Activated CD4-positive, CD25-positive, alpha-beta regulatory T cell (primary cell): ENCODE measurements at places on chromosomes 3 and 15.

DNA sequence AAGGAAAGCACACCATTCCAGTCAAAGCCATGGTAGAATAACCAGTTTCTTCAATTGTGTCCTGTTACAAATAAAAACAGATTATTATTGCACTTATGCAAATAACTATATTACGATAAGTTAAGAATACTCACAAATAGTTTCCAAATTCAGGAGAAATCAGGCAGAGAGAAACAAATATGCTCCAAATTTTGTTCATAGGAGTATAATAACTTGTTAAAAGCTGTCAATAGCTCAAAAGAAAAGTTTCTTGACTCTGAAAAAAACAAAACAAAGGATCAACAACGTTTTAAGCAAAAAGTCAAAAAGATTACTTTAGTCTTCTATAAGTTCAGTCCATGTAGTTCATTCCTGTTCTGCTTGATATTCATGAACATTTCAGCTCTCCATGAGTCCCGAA, 59.7 kb upstream of the BDH1 start:
- DNase-seq: no peak

DNA sequence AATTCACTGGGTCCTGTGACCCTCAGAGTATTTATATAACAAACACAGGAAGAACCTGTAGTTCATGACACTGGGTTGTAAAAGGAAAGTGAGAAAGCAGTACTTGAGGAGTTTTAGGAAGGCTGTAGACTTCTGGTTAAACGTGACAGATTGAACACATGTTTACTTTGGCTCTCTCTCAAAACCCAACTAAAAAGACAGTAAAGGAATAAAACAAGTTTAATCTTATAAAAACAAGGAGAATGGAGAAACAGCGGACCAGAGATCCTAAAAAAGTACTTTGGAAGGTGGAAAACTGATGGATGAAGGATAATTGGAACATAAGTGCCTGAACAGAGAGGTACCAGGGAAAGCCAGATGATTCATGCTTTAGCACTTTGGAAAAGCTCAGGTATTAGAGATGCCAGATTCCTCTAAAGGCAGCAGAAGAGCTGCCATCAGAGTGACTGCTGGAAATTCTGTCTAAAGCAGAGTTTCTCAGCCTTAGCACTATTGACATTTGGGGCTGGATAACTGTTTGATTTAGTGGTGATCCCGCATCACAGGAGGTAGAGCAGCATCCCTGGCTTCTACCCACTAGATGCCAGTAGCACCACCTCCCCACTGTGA, 182.9 kb upstream of the RORA start:
- DNase-seq: no peak

- DNase-seq: peak; percentile 4
These were observed 1.2 kb upstream of the LCTL start for GRCh38 chr15:66566963-66567531.

GRCh38 chr3:140189267-140189666, 254.3 kb downstream of the CLSTN2 start:
- DNase-seq: no peak

DNA sequence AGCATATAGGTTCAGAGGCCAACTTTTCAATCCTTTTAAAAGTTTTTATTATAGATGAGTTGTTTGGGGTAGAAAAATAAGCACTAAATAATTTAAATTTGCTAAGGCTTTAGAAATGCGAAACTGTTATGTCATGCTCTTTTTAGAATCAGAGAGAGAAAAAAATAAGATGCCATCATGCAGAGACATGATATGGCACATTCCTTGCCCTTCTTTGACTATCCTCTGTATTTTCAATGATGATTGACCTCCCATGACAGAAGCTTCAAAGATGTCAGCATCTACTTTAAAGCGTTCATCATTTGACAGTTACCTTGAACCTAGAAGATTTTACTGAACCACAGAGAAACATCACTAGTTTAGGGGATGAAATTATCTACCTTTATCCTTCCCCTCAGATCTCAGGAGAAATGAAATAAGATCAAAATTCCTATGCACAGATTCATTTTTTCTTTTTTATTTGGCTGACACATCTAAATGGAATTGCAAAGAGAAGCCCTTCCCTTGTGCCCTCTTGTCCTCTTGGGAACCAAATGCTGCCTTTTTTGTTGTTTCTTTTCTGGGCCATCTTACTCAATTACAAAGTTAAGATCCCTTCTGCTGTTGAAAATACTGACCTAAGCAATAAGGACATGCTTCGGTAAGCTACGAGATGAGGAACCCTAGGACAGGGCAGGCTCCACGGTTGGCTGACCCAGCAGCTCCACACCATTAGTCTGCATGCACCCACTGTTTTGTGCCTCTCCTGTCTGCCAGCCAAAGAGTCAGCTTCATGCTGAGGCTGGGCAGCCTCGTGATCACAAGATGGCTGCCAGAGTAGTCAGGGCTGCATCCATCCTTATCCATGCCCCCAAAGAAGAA, 289.7 kb upstream of the TPM1 start:
- no peak for DNase-seq
